Activated CD4-positive, alpha-beta T cell treated with anti-CD3 and anti-CD28 coated beads for 24 hours (primary cell): ENCODE measurements at places on chromosomes 12 and 14.

DNA sequence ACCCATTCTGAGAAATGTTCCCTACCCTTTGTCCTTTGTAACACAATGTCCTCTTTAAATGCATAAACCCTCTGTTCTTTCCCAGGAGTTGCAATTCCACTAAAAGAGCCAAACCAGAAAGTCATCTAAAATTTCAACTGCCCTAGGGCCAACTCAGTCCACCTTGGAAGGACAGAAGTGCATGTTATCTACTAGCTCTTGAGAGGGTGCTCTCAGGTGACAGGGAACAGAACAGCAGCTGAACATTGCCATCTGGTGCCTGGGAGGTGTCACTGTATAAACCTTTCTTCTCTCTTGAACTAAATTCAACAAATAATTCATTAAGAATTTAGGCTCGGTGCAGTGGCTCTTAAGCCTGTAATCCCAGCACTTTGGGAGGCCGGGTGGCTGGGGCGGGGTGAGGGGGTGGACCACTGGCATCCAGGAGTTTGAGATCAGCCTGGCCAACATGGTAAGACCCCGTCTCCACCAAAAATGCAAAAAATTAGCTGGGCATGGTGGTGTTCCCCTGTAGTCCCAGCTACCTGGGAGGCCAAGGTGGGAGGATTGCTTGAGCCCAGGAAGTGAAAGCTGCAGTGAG is 10.3 kb upstream of the FERMT2 start:
- no peak for DNase-seq

DNA sequence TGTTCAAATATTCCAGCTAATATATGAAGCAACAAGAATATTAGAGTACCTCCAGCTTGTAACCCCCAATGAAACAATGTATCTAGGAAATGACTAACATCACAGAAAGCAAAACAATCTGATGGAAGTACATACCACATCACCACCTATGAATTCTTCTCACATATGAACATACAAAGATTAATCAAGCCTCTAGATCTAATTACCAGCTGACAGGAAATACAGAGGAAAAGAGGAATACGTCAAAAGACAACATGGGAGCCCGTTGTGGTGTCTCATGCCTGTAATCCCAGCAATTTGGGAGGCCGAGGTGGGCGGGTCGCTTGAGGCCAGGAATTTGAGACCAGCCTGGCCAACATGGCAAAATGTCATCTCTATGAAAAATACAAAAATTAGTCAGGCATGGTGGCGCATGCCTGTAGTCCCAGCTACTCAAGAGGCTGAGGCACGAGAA is 7.5 kb downstream of the NEDD8 start:
- DNase-seq = no peak

GRCh38 chr14:54629183-54629582 is 62.3 kb downstream of the SAMD4A start:
- no peak for DNase-seq

DNA sequence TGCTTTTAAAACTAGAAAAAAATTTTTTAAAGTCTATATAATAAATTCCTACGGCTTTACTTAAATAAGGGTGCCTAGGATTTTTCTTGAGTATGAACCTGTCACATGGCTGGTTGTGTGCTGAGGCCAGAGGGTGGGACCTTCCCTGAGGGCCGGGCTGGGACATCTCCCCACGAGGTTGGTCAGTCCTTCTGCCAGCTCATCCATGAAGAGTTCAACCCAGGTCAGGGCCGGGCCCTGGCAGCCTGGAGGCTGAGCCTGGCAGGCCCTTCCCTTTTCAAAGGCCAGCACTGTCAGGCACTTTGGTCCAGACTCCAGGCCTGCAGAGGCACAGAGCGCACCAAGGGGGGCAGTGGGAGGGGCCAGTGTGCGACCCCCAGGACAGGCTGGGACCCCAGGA is 31.7 kb downstream of the TNFAIP2 start:
- DNase-seq = no peak

DNA sequence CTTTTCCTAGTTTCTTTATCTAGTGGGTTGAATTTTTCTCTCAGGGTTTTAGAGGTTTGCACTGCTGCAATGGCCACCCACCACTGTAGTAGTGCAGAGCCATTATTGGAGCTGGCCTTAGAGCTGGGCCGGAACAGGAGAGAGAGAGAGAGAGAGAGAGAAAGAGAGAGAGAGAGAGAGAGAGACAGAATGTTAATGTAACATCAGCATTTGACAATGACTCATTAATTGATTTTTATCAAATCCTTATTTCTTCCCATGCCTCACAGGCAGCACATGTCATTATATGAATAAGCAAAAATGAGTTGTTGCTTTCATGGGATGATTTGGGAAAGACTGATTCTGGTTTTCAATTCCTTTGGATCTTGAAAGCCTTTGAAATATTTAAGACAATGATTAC is 76.3 kb upstream of the PPP4R3A start:
- DNase-seq = no peak

DNA sequence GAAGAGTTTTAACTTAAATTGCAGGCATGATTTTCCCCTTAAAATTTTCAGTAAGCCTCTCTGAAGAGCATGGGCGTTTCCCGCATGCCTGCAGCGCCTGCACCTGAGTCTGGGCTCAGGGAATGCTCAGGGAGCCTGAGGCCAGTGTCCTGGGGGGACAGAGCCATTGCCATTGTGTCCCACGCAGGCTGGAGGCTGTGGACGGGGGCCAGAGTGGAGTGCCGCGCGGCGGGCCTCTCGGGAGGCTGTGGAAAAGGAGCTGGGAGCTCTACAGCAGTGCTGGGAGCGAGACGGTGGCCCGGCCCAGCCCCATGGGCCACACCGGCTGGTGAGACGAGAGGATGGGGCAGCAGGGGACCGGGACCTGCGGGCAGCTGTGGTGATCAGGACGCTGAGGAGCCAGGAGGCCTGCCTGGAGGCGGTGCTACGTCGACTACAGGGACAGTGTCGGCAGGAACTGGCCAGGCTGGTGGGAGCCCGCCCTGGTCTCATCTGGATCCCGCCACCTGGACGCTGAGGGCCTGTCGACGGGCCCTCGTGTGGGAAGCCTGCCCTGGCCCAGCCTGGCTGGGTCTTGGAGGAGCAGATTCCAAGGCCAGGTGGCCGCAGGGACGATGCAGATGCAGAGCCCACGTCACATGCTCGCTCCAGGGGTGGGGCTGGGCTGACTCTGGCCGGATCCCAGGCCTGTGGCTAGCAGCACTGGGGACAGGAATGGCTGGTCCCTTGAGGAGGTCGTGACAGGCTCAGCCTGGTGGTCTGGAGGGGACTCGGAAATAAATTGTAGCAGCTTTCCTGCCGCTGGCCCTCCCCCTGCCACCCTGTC is 7.6 kb downstream of the TEDC1 start:
- DNase-seq = no peak

DNA sequence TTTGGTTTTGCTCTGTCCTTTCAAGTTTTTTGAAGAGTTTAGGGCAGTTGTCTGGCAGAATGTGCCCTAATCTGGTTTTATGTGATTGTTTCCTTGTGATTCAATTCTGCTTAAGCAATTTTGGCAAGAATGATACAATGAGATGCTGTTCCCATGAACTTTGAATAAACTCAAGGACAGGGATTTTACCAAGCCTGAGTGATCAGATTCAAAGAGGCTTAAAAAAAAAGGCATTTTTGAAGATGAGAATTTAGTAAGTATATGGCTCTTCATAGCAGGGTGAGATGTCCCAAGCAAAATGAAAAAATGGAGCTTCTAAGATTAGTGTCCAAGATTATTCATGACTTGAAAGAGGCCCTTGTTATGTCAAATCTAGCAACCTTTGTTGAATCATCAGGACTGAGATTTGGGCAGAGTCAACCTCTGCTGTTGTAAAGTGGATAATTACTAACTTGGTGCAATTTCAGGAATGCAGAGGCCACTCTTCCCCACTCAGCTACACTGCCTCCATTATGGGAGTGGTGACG is 180.6 kb upstream of the NUDT4 start:
- no peak for DNase-seq

DNA sequence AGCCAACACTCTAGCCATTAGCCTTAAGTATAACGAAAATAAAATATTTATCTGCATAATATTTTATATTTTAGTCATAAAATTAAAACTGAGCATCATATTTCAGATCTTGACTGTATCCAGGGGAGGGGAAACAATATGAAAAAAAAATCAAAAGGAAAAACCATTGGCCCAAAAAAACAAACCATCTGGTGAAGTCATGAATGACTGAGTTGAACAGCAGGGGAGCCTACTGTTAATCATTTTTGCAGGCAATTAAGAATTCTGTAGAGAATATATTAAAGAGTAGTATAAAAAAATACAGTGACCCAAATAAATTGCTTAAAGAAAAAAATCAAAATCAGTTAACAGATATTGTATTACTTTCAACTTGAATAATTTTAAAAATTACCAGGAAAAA is 224.8 kb downstream of the C12orf50 start:
- no peak for DNase-seq

GRCh38 chr14:29148221-29148620 is 381.6 kb downstream of the FOXG1 start:
- no peak for DNase-seq

DNA sequence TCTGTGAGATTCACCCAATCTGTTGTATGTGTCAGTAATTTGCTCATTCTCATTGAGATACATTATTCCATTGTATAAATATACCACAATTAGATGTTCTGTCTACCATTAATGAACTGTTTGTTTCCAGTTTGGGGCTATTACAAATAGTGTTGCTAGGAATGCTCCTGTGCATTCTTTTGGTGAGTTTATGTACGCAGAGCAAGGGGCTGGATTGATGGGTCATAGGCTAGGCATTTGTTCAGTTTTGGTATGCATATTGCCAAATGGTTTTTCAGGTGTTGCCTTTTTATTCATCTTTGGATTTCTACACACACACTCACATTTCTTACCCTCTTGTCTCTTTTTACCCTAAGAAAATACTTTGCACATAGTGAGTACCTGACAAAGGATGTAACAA is 93.4 kb downstream of the GPATCH2L start:
- DNase-seq = no peak

DNA sequence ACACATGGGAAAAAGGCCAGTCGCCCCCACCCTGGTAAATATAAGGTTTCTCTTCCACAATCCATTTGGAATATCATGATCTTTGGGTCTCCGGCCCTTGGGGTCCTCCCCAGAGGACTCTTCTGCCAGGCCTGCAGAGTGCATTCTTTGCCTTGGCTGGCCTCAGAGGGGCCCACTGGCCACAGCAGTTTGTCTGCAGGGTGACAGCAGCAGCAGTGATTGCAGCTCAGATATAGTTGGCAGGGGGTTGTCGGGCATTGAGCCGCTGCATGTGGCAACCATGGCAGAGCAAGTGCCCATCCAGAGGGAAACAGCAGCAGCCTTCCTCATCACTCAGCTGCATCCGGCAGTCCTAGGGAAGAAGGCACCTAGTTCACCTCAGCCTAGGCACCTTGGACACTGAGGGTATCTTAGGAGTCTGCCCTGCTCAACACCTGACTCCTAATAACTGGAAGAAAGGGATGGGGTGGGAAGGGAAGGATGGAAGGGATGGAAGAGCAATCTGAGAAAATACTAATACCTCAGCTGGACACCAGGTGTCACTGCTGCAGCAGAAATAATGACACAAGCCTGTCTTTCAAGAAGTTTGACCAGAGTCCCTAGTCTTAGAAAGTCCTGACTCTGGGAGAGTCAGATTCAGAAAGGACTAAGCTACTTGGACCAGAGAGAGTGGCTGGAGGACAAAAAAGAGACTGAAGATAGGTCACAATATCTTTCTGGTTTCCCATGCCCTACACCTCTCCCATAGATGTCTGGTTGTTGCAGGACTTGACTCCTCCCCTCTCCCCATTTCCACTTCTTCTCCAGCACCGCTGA is 8.9 kb downstream of the AJUBA start:
- DNase-seq = no peak

DNA sequence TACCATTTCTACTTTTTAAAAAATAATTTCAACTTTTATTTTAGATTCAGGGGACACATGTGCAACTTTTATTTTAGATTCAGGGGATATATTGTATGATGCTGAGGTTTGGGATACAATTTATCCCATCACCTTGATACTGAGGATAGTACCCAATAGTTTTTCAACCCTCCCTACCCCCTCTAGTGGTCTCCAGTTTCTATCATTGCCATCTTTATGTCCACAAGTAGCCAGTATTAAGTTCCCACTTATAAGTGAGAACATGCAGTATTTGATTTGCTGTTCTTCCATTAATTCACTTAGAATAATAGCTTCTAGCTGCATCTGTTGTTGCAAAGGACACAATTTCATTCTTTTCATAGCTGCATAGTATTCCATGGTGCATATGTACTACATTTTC is 162.5 kb downstream of the ANKS1B start:
- no peak for DNase-seq
